ENCODE measurements at places on chromosomes 3 and 15.

GRCh38 chr15:69656271-69657030 is 203.8 kb downstream of the RPLP1 start:
- DNase-seq: no peak

DNA sequence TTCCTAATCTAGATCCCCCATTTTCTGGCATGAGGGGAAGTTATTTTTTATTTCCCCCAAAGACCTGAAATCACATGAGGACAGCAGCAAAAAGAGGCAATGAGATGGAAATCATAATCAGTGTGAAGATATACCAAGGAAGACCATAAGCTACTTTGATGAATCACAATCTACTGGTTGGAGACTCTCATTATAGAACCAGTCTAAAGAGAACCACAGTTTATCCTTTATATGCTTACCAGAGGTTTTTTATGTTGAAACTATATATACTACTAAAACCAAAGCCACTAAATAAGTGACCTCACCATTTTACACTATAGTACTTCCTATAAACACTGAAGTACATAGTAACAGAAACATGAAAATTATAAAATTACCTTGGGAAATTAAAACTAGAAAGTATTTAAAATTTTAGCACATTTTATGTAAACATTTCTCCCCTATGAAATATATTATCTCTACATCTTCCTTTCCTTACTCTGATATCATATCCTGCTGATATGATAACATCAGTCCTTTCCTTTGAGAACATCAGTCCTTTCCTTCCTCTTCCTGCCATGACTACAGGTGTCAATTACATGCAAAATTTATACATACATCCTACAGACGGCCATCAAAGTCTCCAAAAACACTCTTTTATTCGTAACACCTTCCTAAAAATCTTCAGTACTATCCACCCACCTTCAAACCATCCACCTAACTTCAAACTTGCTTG is 71.8 kb downstream of the PHC3 start:
- DNase-seq: no peak

DNA sequence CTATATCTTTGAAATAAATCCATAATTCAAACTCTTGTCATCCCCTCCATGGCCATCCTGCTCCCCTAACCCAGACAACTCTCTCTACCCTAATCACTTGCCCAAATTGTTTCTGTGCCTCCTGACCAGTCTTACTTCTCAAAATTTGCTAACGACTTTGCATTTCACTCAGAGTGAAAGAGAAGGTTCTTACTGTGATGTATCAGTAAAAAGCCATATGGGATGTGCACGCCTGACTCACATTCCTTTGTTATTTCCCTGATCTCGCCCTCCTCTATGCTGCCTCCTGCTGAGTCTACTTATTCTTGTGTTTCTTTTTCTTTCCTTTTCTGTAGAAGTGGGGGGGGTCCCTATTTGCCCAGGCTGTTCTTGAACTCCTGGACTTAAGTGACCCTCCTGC is 487.2 kb upstream of the FRG2C start:
- no peak for DNase-seq

- DNase-seq: no peak
Measured at GRCh38 chr3:178048768-178049167, 487.5 kb upstream of the KCNMB2 start.

DNA sequence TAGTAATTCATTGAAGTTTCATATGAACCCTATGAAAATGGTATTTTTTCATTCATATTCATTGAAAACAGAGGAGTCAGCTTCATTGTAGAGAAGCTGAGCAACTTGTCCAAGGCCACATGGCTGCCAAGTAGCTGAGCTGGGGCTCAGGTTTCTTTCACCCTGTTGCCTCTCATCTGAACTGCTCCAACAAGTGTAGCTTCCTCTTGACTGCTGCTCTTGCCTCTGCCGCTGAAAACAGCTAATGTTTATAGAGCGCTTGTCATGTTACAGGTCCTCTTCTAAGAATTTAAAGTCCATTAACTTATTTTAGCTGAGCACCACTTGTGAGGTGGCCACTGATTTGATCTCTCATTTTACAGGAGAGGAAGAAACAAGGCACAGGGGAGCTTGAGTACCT is 81.1 kb downstream of the PDCD6IP start:
- no peak for DNase-seq

- DNase-seq: no peak
Measured at GRCh38 chr3:71131375-71132314, 451.9 kb downstream of the FOXP1 start.

- DNase-seq: no peak
Measured at GRCh38 chr3:66553441-66554113, 52.8 kb upstream of the LRIG1 start.

DNA sequence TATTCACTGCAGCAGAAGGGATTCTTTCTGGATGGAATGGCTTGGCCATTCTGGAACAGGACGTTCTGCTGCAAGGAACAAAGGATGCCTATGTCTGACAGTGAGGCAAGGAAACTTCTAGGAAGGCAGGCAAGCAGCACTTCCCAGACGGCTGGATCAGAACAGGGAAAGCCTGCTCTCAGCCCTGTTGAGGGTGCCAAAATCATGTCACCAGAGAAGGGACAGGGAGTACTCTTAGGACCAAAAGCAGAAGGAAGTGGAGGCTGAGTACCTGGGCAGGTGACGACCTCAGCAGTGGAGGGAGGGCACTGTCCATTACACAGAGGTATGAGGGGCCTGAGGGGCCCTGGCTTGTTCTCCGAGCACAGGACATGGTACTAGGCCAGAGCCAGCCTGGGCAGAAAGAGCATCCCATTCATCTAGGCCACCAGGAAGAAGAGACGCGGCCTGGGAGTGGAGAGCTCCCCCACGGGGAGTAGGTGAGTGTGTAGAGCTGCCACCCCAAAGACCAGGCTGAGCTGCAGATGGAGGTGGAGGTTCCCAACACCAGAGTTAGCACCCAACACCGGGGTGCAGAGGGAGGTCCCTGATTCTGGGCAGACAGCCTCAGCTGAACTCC is 9.6 kb downstream of the KLF15 start:
- no peak for DNase-seq

GRCh38 chr3:138946663-138947494 is at the start of the genes FOXL2 and FOXL2NB:
FOXL2 (minus strand) TSS chr3:138947137; CDS start chr3:138946722, 415 bp downstream.
FOXL2NB (plus strand) TSS chr3:138947217; CDS start chr3:138947365, 148 bp downstream.
- DNase-seq: no peak

- no peak for DNase-seq
Measured at GRCh38 chr3:124960105-124960504, 25.6 kb upstream of the MUC13 start.

DNA sequence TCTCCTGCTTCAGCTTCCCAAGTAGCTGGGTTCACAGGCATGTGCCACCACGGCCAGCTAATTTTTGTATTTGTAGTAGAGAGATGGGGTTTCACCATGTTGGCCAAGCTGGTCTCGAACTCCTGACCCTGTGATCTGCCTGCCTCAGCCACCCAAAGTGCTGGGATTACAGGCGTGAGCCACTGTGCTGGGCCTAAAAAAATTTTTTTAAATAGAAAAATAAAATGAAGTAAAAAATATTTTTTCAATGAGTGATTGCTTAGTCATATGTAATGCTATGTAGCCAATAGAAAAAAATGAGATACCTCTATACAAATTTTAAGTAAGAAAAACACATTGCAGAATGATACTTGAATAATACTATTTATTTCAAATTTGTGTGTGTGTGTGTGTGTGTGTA is 27.9 kb upstream of the SLC30A4 start:
- no peak for DNase-seq

GRCh38 chr3:191068946-191069813 is 129.9 kb upstream of the OSTN start:
- no peak for DNase-seq

- DNase-seq: no peak
Measured at GRCh38 chr15:88654430-88655102, 15.8 kb downstream of the ISG20 start.

- no peak for DNase-seq
Measured at GRCh38 chr3:175075269-175075668, 216.1 kb downstream of the NAALADL2 start.

GRCh38 chr15:75720787-75721479 is 8.3 kb upstream of the CSPG4 start:
- no peak for DNase-seq

DNA sequence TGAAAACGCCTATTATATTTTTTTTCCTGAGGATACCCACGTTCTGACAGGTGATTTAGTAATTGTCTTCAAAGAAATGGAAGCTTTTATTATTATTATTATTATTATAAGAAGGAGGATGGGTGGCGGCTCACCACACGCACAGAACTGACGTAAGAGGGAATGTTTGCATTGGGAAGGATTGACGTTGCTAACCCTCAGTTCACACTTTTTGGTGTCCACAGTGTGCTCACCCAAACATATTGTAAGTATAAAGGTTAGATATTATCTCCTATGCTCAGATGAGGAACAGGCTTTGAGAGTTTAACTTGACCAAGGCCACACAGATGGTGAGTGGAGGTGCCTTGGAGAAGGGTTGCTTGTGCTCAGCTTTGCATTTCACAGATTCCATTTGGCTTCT is 533.5 kb upstream of the TBL1XR1 start:
- DNase-seq: no peak

DNA sequence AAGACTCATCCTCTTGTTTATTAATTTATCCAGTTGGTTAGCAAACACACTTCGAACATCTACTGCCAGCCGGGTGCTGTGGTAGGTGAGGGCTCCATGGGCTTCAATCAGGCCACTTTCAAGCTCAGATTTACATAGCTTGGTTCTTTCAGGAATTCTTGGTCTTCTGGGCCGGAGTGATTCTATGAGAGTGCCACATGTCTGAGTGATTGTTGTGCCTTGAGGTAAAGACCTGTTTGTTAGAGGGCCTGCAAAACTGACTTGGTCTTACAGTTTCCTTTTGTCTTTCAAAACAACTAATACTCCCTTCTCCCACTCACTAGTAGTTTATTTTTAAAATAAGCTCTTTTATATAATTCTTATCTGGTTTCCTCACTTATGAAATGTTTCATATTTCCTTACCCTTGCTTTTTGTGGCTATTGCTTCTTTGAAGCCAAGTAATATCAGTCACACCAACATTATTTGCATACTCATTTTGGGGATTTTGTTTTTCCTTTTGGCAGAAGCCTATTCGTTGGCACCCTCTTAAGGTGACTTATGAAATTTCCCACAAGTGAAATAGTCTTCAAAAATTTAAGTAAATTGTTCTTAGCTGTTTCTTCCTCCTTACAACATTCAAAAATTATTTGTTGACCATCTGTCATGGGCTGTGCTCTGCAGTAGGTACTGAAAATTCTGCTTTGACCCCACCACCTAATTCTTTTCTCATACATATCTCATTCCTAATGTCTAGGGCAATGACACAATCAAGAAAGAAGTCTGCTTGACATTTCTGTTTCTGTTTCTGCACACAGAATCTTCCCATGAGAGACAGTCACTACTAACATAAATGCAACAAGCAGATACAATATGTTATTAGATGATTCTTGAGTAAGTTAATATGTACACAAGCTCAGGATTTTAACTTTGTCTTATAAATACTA is 120.2 kb downstream of the LRRC28 start:
- DNase-seq: no peak

GRCh38 chr3:149881879-149882278 is 68.9 kb downstream of the RNF13 start:
- no peak for DNase-seq

GRCh38 chr15:31472636-31473384 is 146.2 kb downstream of the KLF13 start:
- no peak for DNase-seq
